NCI-H1417 treated with DMSO at 0.1 percent for 48 hours (cell line): ENCODE measurements at places on chromosomes 1 and 21.

DNA sequence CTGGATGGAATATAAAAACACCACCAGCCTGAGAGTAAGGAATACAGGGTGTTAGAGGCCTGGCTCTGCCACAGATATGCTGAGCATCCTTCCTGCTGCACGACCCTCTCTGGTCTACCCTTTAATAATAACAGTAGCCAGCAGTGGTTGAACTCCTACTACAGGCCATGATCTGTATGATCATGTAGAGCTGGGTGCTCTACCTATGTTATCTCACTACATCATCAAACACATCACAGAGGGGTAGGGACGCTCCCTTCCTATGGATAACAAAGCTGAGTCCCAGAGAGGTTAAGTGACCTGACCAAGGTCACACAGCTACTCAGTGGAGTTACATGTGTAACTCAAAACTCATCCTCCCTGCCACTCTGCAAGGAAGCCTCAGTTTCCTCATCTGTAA, 13.0 kb upstream of the MYOM3 start:
- DNase-seq = no peak

GRCh38 chr1:19333587-19334354, 21.6 kb downstream of the SLC66A1 start:
- DNase-seq = no peak

DNA sequence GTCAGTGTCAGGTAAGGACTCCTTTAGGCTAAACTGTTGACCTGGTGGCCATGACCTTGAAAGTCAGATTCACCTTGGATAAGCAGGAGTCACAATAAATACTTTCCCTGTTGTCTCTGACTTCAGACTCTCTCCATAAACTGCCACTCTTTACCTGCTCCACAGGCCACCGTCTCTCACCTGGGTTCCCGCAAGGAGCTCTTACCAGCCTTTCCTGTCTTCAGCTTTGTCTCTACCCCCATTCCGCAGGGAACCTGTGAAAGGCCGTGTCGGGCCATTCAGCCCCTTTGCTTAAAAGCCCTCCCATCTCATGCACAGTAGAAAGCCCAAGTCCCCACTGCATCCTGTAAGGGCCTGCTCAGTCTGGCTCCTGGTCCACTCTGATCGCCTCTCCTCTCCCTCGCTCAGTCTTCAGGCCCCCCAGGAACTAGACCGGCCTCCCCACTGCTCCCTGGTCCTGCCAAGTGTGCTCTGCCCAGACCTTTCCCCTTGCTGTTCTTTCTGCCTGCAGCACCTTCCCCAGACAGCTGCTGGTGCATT, 79.5 kb downstream of the ACTL8 start:
- DNase-seq = no peak

GRCh38 chr1:40625076-40625475, 40.4 kb downstream of the RIMS3 start:
- no peak for DNase-seq

- no peak for DNase-seq
Measured at GRCh38 chr1:5887971-5888361, 104.3 kb downstream of the NPHP4 start.

DNA sequence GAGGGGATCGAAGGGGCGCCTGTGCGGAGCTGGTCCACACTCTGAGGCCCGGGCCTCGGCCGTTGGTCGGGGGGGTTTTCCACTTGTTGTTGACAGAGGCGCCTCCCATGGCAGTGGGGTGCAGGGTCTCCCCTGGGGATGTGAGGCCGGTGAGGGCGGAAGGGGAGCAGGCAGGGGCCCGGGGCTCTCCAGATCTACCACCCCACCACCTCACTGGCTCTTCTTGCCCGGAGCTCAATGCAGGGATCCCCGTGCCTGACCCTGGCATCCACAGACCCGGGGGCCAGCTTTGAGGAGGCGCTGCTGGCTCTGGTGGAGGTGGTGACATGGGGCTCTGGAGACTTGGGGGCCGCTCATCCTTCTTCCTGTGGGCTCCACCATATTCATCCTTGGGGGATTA, 7.1 kb upstream of the PEX10 start:
- no peak for DNase-seq

DNA sequence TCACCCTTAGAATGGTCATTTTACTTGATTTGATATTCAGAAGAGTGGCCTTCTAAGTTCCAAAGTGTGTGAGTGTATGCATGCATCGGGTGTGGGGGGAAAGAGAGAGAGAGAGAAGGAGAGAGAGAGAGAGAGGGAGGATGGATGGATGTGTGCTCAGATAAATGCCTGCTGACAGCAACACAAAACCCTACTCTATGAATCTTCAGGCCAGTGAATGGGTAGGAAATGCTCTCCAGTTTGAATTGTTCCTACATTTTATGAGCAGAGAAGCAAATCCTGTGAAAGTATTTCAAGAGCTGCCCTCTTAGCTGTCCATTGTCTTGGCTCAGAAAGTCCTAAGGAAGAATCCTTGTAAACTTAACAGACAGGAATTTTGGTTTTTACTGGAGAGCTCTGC, 7.4 kb downstream of the JAM2 start:
- DNase-seq = no peak
